Activated CD4-positive, alpha-beta T cell treated with anti-CD3 and anti-CD28 coated beads, Interleukin-2, amount 10 ng/mL, durations not matched to agents 24 days and 14 days (primary cell): ENCODE measurements at places on chromosomes 6 and 20.

GRCh38 chr6:46044881-46045617 is 29.4 kb upstream of the CLIC5 start:
- no peaks in the 10 kb centered on the region for H3K36me3 ChIP-seq
- H3K27ac ChIP-seq: no peak overlapping the region
- peaks cover 3% of the 10 kb centered on the region for H3K4me1 ChIP-seq
- H3K27me3 ChIP-seq: no peaks in the 10 kb centered on the region

- DNase-seq: peak; percentile 5
- H3K4me3 ChIP-seq: no peak overlapping the region
- H3K27ac ChIP-seq: no peak overlapping the region
- H3K36me3 ChIP-seq: no peaks in the 10 kb centered on the region
- H3K27me3 ChIP-seq: peaks cover 40% of the 10 kb centered on the region
Observed at GRCh38 chr6:113848811-113849210, 8.3 kb upstream of the MARCKS start.

DNA sequence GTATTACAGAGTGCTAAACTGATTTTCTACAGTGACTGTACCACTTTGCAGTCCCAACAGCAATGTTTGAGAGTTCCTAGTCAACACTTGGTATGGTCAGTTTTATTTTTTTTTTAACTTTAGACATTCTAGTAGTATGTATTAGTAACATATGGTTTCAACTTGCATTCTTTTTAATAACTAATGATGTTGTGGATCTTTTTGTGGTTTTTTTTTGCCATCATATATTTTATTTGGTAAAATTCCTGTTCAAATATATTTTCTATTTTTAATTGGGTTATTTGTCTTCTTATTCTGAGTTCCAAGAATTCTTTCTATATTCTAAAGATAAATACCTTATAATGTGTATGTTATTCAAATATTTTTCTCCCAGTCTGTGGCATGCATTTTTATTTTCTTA is 189.4 kb upstream of the ECI2 start:
- DNase-seq: no peak
- H3K4me1 ChIP-seq: no peaks in the 10 kb centered on the region
- no peaks in the 10 kb centered on the region for H3K36me3 ChIP-seq
- peaks cover 3% of the 10 kb centered on the region for H3K27me3 ChIP-seq
- no peak overlapping the region for H3K27ac ChIP-seq

GRCh38 chr6:51200676-51201075 is 382.0 kb downstream of the TFAP2B start:
- no peaks in the 10 kb centered on the region for H3K36me3 ChIP-seq
- no peaks in the 10 kb centered on the region for H3K27me3 ChIP-seq
- DNase-seq: no peak
- H3K4me3 ChIP-seq: no peak overlapping the region
- no peak overlapping the region for H3K27ac ChIP-seq

DNA sequence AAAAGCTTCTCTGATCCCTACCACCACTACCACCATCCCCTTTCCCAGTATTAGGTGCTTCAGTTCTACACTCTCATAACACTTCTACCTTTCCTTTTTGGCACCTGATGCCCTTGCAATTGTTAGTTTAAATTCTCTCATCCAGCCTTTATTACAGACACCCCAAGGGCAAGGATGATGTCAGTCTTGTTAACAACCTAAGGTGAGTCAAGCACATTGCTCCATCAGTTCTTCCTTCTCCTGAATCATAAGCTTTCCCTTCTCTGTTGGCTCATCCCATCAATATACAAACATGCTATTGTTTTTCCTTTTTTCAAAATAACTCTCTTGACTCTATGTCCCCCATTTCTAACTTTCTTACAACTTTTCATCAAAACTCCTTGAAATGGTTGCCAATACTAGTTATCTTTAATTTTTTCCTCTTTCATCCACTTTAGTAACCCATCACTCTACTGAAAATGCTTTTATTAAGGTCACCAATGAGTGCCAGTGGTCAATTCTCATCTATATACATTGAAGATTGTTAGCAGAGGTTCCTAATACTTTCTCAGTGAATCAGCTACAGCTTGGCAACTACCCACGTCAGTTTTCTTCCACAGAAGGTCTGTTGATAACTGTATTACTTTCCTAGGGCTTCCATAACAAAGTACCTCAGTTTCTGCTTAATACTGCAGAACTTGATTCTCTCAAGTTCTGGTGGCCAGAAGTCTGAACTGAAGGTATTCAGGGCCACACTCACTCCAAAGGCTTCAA is 97.1 kb upstream of the FLRT3 start:
- H3K4me3 ChIP-seq: no peak overlapping the region
- H3K27me3 ChIP-seq: no peaks in the 10 kb centered on the region
- no peaks in the 10 kb centered on the region for H3K36me3 ChIP-seq
- no peak overlapping the region for H3K27ac ChIP-seq
